AG04449 (cell line): ENCODE measurements at places on chromosomes 16 and 17.

- no peak for DNase-seq
Observed at GRCh38 chr16:72502594-72503005, 330.6 kb upstream of the PMFBP1 start.

DNA sequence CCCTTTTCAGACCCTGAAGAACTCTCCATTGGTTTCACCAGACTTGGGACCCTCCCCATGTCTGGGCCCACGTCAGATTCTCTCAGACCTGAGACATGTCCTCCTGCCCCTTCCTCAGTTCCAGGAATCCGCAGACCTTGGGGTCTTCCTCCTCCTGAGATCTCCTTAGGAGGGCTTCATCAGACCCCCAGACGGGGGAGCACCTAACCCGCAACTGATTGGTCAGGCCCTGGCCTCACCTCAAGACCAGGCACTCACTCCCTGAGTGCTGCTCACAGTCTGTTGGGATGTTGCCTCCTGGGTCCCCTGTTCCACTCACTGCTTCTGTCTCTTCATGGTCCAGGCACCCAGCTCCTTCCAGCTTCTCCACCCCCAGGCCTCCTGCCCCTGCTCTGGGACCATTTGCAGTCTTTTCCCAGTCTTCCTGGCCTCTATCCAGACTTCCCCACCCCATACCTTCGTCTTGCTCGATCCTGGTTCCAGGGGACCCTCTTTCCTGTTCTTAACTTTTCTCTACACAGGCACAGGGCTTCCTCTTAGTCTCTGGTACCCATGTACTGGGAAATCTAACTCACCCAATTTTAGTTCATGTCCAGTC, 1.2 kb downstream of the GID4 start:
- DNase-seq = no peak

DNA sequence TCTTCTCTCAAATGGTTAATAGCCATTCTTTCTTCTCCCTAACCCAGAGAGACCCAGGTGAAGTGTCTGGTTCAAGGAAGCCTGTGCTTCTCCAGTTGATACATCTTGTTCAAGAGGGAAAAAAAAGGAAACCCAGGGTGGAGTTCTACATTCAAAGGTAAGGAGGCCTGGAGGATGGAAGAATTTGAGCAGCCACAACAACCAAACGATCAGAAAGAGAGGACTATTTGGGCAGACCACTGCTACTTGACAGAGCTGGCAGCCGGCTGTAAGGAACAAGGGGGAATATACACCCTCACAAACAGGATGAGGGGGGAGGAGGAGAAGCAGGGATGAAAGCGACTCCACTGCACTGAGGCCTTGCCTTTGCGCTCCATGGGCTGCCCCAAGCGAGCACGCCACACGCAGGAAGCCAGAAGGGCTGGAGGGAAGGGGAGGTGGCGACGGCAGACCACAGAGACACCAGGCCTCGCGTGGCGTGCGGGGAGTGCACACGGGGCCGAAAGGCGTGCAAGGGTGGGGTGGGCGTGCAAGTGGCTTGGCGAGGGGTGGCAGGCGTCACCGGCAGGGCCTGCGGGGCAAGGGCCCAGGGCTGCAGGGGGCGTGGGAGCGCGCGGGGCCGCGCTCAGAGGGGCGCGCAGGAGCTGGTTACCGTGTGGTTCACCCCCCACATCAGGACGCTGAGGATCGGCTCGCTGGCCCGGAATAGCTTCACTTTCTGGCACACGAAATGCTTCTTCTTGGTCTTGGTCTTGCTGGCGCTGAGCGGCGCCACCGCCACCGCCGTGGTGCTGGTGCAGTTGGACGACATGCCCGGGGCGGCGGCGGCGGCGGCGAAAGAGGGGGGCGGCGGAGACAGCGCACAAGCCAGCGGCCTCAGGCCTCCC, 499 bp downstream of the PIP4K2B start:
- DNase-seq = no peak

DNA sequence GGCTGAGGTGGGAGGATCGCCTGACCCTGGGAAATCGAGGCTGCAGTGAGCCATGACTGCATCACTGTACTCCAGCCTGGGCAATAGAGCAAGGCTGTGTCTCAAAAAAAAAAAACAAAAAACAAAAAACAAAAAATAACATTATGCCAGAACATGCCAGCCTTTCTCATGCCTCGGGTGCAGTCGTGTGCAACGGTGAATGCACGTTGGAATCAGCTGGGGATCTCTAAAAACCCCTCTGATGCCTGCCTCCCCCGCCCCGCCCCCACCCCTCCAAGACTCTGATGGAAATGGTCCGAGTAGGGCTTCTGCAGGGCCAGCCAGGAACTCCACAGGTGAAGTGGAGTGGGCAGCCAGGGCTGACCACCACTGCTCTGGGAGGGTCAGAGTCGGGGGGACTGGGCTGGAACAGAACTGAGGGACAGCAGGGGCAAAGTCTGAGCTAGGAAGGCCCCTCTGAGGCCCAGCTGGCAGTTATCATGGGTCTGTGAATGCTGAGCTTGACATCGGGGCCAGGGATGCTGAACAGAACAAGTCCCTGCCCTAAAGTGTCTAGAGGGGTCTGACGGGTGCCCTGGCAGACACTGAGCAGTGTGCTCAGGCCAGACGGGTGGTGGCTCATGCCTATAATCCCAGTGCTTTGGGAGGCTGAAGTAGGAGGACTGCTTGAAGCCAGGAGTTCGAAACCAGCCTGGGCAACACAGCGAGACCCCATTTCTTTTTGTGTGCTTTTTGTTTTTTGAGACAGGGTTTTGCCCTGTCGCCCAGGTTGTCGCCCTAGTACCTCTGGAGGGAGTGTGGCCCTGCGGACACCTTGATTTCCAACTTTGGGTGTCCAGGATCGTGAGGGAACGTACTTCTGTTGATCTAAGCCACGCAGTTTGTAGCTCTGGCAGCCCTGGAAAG, 193.4 kb upstream of the GSE1 start:
- DNase-seq = no peak

- DNase-seq = no peak
Observed at GRCh38 chr16:69831212-69832123, 69.3 kb downstream of the WWP2 start.

GRCh38 chr16:10169904-10170410, 12.3 kb downstream of the GRIN2A start:
- no peak for DNase-seq

- DNase-seq = no peak
Observed at GRCh38 chr17:56310782-56311181, 157.5 kb downstream of the ANKFN1 start.

DNA sequence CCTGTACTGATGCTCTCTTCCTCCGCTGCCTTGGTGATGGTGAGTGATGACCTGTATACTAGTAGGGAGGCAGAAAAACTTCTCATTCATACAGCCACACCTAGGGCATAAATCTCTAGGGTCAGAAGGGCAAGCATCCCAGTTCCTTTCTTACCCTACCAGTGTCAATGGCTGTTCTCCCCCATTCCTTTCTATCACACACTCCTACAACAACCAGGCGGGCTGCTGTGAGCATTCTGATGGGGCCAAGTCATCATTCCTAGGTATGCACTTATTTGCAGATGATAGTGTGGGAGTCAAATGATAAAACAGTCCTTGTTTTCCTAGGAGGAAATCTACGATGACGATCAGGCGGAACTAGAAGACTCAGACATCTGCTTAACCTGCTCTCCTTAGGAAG, 14.0 kb upstream of the SLC6A4 start:
- DNase-seq = no peak

- no peak for DNase-seq
Observed at GRCh38 chr16:22318690-22319358, 21.6 kb downstream of the POLR3E start.

- no peak for DNase-seq
Observed at GRCh38 chr16:79407005-79407404, 193.5 kb downstream of the MAF start.

DNA sequence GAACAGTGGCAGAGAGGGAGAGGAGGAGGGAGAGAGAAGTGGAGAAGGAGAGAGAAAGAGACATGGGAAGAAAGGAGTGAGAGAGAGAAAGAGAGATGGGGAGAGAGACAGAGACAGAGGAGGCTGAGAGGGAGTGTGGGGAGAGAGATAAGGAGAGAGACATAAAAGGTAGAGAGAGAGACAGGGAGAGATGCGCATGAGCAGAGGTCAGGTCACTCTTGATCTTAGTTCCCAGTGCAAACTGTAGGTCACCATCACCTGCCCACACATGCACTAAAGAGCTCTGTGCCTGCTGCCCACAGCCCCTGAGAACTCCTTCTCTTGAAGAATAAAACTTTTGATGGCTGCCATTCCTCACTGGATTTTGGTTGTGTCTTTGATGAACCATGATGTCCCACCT, 14.9 kb downstream of the KRT33A start:
- no peak for DNase-seq

DNA sequence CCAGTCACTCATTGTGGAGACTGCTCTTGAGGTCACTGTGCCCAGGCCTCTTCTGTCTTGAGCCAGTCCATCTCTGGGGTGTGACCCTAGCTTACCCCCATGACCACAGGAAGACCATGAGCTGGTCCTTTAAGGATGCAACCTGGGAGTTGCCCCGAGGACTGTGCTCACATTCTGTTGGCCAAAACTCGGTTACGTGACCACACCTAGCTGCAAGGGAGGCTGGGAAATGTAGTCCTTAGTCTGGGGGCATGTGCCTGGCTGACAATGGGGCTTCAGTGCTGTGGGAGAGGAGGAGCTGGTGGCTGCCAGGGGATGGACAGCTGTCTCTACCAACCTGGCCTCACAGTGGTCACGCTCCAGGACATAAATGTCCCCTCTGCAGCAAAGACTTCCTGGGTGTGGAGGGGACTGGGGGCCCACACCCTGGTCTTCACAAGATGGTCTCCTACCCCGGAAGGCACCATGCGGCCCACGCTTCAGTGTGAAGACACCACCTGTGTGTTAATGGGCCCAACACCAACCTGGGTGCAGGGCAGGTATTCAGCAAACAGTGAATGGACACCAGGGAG, 55.4 kb downstream of the JPH3 start:
- no peak for DNase-seq

DNA sequence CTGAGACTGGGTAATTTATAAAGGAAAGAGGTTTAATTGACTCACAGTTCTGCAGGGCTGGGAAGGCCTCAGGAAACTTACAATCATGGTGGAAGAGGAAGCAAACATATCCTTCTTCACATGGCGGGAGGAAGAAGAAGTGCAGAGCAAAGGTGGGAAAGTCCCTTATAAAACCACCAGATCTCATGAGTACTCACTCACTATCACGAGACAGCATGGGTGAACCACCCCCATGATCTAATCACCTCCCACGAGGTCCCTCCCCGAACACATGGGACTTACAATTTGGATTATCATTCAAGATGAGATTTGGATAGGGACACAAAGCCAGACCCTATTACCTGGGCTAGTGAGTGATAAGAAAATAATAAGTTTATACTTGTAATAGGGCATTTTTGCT, 70.6 kb upstream of the HS3ST2 start:
- DNase-seq = no peak

DNA sequence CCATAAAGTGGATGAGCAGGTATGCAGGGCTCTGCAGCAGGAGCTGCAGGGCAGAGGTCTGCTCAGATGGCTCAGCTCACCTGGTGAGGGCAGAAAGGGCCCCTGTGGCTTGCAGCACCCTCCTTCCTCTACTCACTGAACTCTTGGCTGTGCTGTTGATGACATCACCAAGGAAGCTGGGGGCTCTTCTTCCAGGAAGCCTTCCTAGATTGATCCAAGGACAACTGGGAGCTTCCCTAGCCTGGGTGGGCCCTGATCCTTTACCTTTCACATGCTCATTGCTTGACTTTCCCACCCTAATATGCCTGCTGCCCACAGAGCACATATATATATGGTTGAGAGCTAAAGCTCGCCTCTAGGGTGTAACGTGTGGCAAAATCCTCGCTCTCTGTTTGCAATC, 2.5 kb downstream of the KIF19 start:
- DNase-seq = no peak

- no peak for DNase-seq
Observed at GRCh38 chr17:71111460-71111859, 942.1 kb downstream of the KCNJ2 start.

DNA sequence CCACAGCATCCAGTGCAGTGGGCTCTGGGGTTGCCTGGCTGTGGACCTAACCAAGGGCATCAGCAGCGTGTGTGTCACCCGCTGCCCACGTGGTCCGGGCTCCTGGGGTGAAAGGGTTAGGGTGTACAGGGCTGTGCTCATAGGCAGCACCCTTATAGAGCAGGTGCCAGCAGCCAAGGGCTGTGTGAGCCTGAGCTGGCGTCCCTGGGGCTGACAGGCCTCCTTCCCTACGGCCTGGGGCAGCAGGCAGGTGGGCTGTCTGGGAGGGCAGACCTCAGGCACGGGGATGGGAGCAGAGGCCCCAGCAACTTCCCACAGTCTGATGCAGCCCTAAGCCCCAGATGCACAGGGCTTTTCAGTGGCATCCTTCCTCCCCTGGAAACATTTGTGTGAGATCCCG, 13.9 kb downstream of the CD300A start:
- DNase-seq = no peak

- no peak for DNase-seq
Observed at GRCh38 chr17:44533533-44534246, 23.6 kb upstream of the FZD2 start.
